SJCRH30 (cell line): ENCODE measurements at places on chromosomes 5 and 9. TPM values are rescaled to one million over a fixed set of nuclear protein-coding genes. Genes with fewer than 3 reads are reported as not detected.

GRCh38 chr9:72949918-72950325 is 2.9 kb downstream of the ALDH1A1 start:
- H3K27me3 ChIP-seq: no peaks in the 10 kb centered on the region
- no peak overlapping the region for H3K4me3 ChIP-seq
- H3K36me3 ChIP-seq: no peaks in the 10 kb centered on the region
- DNase-seq: no peak
- peaks cover 2% of the 10 kb centered on the region; the same call in 1 of the 2 replicates for H3K4me1 ChIP-seq
- H3K27ac ChIP-seq: no peak overlapping the region

SEMA6A gene
- 53.5 and 63.2 TPM in 2 replicates for total RNA-seq

PCDHGB6 gene
- total RNA-seq: 1.4 and 2.6 TPM in 2 replicates

DNA sequence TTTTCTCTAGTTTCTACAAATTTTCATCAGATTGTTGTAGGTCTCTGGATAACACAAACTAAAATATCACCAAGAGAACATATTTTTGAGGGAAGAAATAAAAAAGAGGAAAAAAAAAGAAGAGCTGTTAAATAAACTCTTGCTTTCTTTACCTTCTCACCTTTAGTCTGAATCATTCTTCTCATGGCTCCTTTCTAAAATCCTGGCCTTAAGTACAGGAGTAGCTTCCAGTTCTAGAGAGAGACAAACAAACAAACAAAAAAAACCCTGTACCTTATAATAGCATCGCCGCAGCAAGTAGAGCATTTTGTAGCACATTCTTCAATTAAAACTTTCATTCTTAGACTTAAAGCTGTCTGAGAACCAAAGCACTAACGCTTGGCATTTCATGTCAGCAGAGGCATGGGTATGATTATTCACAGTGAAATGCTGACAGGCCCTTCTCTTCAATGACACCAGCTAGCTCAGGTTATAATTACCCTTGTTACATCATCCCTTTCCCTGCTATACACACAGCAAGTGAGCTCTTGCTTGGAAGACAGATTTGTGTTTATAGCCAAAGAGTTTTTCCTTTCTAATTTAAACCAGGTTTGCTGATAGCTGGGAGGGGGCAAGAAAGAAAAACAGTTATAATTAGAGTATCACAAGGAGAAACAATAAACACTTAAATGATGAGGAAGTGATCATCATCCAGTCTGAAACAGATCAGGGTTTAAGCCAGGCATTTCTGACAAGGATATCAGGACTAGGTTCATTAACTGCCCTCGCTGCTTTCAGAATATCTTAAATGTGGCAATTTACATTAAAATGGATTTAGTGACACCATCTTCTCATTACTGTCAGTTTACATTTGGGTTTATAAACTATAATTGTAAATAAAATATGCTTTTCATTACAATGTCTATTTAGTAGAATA is 510.9 kb upstream of the ZNF608 start:
- no peak overlapping the region for H3K27ac ChIP-seq
- H3K36me3 ChIP-seq: no peaks in the 10 kb centered on the region
- H3K4me1 ChIP-seq: peaks cover 9% of the 10 kb centered on the region
- H3K4me3 ChIP-seq: no peak overlapping the region

- no peak overlapping the region for H3K27ac ChIP-seq
- H3K4me1 ChIP-seq: no peaks in the 10 kb centered on the region
- DNase-seq: no peak
- H3K4me3 ChIP-seq: no peak overlapping the region
Measured at GRCh38 chr5:36763454-36763853, 113.1 kb upstream of the NIPBL start.

DNA sequence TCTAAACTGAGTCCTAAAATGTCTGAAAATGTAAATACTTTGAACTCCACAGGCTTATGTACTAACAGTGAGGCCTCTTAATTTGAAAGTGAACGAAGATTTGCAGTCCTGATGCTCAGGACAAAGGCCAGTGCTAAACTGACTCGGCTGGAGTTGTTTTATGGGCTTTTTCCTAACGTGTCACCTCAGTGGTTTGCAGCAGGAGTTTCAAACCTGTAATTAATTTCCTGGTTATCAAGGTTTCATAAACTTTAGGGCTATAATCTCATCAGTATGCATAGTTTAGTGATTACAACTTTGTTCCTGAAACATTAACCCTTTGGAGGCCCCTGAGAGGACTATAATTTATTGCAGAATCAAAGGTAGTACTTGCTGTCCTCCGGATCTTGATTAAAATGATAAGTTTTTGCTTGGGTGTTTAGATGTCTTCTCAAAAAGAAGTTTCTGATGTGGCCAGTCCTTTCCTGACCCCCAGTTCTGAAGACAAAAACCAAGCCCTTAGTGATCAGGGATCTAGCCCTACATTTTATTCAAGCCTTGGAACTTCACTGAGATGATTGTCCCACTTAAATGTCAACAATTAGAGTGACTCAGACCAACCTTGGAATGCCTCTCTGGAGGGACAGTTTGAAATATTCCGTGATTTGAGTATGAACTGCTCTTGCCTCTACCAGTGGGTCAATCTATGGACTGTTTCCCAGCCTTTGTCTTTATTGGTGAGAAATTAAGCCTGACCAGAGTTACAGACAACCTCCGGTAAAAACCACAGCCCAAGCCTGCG is 11.1 kb upstream of the S100Z start:
- no peak overlapping the region for H3K27ac ChIP-seq
- H3K4me1 ChIP-seq: no peaks in the 10 kb centered on the region
- no peak overlapping the region for H3K4me3 ChIP-seq

C6 gene
- 0.48 TPM in 1 of 2 replicates, not detected in the other for total RNA-seq

SAXO1 gene
- total RNA-seq: not detected in 2 replicates

TRIM7 gene
- 6.9 and 9.0 TPM in 2 replicates for total RNA-seq

DNA sequence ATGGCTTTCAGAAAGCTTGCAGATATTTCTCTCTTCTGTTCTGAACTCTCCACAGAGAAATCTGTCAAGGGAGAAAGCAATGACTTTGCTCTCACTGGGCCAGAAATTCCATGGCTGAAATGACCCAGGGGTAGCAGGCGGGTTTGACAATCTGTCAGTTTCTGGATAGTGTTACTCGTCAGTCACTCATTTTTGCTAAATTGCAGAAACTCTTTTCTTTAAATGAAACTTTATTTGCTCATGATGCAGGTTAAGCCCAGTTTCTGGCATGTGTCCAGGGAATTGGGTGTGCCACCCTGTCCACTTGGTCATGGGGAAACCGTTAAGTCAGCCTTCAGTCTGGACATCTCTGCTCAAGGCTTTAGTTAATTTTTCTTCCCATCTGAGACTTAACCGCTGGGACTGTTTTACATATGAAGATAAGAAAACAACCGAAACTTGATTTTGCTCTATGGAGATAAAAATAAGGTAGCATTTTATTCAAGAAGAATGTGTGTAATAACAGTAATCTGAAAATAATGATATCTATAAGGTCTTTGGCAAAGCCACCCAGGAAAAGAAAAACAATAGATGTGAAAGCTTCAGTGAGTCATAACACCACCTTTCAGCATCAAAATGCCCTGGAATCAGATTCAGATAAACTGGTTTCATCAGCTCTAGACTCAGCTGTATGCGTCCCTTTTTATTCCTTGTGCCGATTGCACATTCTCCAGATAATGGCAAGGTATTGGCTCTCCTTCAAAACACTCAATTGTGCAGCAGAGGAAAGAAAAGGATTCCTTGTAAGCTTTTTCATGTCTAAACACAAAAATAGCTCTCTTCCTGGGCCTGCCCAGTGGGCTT is 308.3 kb downstream of the ZSWIM6 start:
- H3K27ac ChIP-seq: no peak overlapping the region
- H3K4me1 ChIP-seq: peaks cover 8% of the 10 kb centered on the region
- H3K36me3 ChIP-seq: no peaks in the 10 kb centered on the region
- no peak overlapping the region for H3K4me3 ChIP-seq

GRCh38 chr5:1751864-1752822 is 47.5 kb downstream of the MRPL36 start:
- H3K27ac ChIP-seq: no peak overlapping the region
- DNase-seq: no peak
- H3K4me1 ChIP-seq: no peaks in the 10 kb centered on the region
- no peaks in the 10 kb centered on the region for H3K27me3 ChIP-seq
- H3K36me3 ChIP-seq: no peaks in the 10 kb centered on the region
- no peak overlapping the region for H3K4me3 ChIP-seq

DNA sequence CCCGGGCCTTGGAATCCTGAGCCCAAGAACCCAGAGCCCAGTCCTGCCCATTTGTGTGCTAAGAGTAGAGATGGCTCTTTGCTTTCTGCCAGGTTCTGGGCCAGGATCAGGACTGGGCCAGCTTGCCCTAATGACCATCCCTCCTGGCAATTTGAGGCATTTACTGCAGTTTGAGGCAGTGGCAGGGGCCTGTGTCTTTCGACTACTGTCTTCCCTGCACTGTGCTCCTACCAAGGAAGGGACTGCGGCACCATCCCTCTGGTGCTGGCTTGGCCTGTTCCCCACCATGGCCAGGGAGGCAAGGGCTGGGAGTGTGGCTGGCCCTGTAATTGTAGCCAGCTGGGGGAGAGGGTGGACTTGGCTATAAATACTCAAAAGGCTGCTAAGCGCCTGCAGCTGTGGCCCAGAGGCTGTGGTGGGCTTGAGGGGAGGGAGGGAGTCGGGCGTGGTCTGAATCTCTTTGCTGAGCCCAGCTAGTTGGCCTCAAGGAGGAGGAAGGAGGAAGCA is 4.6 kb downstream of the ENHO start:
- H3K27ac ChIP-seq: no peak overlapping the region
- H3K36me3 ChIP-seq: no peaks in the 10 kb centered on the region
- DNase-seq: no peak

GRCh38 chr5:121969660-121970295 is 8.0 kb downstream of the SRFBP1 start:
- H3K27ac ChIP-seq: peak overlapping the region; percentile 72

SHOC1 gene
- 0.58 and 0.85 TPM in 2 replicates for total RNA-seq

DNA sequence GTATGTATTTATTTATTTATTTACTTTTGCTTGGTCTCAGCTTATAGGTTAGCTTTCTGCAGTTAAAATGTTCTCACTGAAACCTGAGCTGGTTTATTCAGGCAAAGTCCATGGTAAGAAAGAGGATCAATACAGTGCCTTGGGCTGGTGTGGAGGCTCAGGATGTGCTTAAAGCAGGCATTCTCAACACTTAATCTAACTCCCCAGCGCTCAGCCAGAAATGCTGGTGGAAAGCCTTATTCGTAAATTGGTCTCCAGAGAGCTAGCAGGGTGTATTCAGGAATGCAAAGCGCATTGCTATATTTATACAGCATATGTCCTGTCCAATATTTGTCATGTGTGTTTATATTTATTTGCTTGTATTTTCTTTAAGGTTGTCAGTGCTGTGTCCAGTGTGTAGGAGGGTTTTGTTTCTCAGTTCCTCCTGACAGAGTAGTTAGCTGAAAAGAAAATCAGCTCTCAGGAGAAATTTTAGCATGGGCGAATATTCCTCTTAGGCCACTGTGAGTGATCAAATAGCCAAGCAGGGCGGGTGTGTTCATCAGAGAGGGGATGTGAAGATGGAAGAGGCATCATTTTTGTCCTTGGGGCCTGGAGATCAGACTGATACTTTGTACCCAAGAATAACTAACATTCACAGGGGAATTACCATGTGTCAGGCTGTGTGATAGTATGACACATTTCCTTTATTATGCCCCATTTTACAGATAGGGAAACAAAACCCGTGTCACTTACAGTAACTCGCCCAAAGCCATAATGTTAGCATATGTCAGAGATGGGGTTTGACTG is 65.8 kb downstream of the DOCK2 start:
- H3K4me1 ChIP-seq: peaks cover 24% of the 10 kb centered on the region
- H3K27me3 ChIP-seq: no peaks in the 10 kb centered on the region
- no peak for DNase-seq
- no peak overlapping the region for H3K4me3 ChIP-seq

FSD1L gene
- total RNA-seq: 3.1 and 6.4 TPM in 2 replicates

GRCh38 chr5:150082889-150083288 is 3.5 kb downstream of the CSF1R start:
- no peaks in the 10 kb centered on the region for H3K4me1 ChIP-seq
- H3K27ac ChIP-seq: no peak overlapping the region
- H3K4me3 ChIP-seq: no peak overlapping the region

- no peaks in the 10 kb centered on the region for H3K36me3 ChIP-seq
- peaks cover 5% of the 10 kb centered on the region; the same call in 1 of the 2 replicates for H3K27me3 ChIP-seq
- no peak for DNase-seq
- H3K4me3 ChIP-seq: no peak overlapping the region
- H3K4me1 ChIP-seq: no peaks in the 10 kb centered on the region
Measured at GRCh38 chr5:153879596-153879995, 159.1 kb downstream of the FAM114A2 start.

EFNA5 gene
- 32.7 and 41.3 TPM in 2 replicates for total RNA-seq

GRCh38 chr9:138050472-138051330 is 173.1 kb downstream of the CACNA1B start:
- no peaks in the 10 kb centered on the region for H3K36me3 ChIP-seq
- no peaks in the 10 kb centered on the region for H3K4me1 ChIP-seq
- H3K4me3 ChIP-seq: no peak overlapping the region
- H3K27me3 ChIP-seq: peaks cover 18% of the 10 kb centered on the region
- H3K27ac ChIP-seq: no peak overlapping the region

DNA sequence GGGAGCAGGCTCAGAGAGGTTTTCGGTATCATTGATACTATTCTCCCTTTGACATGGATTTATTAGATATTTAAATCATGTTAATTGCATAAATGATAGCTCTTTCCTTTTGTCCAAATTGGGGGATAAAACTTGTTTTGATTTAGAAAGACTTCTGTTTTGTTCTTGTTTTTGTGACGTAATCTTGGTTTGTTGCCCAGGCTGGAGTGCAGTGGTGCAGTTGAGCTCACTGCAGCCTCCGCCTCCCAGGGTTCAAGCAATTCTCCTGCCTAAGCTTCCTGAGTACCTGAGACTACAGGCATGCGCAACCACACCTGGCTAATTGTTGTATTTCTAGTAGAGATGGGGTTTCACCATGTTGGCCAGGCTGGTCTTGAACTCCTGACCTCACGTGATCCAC is 7.1 kb downstream of the MAT2B start:
- DNase-seq: no peak
- H3K27ac ChIP-seq: no peak overlapping the region
- H3K4me1 ChIP-seq: no peaks in the 10 kb centered on the region
- peaks cover 41% of the 10 kb centered on the region for H3K36me3 ChIP-seq
- no peak overlapping the region for H3K4me3 ChIP-seq

DNA sequence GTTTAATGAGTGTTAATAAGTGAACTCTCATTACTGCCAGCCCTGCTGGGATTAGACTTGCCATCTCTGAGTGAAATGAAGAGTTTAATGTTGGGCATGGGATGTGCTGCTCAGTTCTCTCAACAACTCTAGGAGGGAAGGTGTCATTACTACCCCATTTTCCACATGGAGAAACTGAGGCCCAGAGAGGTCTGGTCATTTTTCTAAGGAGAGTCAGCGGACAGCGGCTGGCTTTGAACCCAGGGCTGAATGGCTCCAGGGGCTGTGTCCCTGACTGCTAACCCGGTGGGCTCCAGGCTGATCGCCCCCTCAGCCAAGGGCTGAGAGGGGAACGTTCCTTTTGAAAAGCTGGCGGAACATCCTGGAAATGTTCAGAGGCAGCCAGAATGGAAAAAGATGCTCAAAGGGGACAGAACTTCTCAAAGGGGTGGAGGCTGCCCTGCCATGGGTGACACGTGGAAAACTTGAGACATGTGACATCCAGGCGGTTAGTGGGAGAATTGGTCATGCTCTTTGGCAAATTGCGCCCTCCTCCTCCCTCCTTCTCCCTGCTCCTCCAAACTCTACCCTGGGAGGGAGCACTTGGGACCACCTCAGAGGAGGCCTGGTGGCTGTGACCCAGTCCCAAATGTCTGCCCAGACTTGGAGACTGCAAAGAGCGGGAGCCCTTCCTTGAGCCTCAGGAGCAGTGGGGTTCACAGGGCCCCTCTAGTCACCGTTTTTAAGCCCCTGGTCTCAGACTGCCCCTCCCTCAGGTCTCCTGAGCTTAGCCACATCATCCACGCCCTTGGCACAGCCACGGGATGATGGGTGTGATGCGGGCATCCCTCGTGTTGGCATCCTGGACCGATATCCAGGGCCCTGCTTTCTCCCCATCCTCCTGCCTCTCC is 28.7 kb downstream of the DNM1 start:
- DNase-seq: no peak
- no peak overlapping the region for H3K27ac ChIP-seq
- H3K4me1 ChIP-seq: 0 out of 2 replicates have a peak, but pooled peaks cover 4% of the 10 kb centered on the region
- H3K27me3 ChIP-seq: peaks cover 14% of the 10 kb centered on the region
